ENCODE measurements at places on chromosomes 3 and 15. TPM values are rescaled to one million over a fixed set of nuclear protein-coding genes. Genes with fewer than 3 reads are reported as not detected.

DNA sequence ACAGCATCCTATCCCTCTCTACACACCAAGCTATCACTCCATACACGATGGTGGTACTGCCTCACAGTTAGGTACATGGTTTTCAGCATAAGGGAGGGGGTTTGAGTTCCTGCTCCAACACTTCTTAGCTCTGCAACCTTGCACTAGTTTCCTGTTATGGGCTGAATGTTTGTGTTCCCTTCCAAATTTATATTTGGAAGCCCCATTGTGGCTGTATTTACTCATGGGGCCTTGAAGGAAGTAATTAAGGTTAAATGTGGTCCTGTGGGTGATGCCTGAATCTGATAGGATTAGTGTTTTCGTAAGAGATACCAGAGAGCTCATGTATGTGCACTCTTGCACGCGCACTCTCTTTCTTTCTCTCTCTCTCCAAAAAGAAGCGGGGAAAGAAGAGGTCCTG lies 259.4 kb downstream of the RORA start:
- no peak for DNase-seq

Gene MESP2
- 0.56 TPM for total RNA-seq

Gene GP9
- total RNA-seq, result 0.29 TPM

Gene SNTN
- total RNA-seq, result not detected

DNA sequence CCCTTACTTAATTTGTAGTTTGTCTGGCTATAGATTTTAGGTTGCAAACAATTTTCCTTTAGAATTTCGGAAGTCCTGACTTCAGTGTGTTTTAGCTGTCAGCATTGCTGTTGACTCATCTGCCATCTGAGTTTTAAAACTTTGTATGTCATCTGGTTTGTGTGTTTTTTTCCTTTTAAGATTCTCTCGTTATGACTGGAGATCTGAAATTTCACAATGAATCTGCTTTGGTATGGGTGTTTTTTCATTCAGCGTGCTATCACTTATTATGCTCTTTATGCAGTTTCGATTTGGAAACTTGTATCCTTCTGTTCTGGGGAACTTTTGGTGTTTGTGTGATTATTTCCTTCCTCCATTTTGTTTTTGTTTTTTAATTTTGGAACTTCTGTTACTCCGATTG lies 53.7 kb upstream of the ZNF280D start:
- no peak for DNase-seq

DNA sequence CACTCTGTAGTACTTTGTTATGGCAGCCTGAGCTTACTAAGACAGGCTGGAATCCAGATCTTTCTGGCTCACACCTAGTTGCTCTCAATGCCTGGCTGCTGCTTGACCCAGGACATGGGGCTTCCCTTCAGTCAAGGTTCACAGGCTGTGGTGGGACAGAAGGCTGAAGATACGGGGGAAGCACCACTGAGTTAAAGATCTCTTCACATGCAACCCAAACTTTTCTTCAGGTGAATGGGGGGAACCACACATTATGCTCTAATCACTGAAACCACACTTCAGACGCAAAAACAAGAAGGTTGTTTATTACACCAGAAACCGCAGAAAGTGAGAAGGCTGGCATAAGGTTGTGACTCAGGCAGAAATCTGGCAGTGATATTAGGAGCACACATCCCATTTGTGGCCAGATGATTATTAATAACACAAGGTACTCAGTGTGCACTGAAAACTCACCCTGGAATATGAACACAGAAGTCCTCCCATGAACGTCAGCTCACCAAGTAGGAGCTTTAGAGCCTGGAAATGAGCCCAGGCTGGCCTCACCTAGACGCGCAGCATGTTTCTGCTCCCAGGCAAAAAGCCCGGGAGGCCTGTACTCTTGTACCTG lies 230.5 kb upstream of the CHRNA7 start:
- DNase-seq, result peak; percentile 21

Gene GOLGA8T
- 1.1 TPM for total RNA-seq

DNA sequence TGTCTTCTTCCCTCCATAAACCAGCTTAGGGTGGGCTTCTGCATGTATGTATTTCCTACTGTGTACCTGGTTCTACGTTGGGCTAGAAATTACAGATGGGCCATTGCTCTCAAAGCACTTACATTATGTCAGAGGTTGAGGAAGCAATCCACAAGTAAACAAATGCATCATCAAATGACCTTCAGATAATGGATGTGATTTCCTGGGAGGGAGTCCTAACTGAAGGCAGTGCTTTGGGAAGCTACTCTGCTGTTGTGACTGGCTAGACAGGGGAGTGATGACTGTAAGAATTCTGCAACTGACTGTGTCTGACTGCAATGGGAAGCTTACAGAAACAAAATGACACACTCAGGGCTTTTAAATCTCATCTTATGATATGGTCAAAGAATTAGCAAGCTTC lies 71.0 kb upstream of the PRR23E start:
- no peak for DNase-seq

DNA sequence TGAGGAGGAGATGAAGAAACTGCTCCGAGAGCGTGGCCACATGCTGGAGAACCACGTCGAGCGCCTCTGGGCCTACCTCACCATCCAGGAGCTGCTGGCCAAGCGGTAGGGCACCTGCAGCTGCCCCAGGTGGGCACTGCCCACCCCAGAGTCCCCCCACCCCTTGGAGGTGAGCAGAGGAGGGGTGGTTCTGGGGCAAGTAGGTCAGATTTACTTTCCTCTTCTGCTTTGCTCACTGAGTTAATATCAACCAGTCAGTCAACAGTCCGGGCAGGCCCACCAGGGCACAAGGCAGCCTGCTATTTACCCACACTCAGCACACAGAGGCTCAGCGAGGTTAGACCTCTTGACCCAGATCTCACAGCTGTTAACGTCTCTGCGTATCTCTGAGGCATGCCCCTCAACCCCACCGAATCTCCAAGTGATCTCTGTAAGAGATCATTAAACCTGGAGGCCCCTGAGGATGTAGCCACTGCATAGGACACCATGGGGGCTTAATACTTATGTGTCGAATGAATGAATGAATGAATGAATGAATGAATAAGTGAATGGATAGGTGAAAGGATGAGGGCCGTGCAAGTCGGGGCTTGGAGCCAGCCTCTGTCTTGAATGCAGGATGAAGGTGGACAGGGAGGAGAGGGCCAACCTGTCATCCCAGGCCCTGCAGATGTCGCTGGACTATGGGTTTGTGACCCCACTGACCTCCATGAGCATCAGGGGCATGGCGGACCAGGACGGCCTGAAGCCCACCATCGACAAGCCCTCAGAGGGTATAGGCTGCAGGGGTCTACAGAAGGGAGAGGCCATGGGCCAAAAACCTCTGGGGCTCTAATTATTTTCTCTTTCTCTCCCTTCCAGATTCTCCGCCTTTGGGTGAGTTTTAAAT lies 8.0 kb upstream of the ITIH3 start:
- peak; percentile 12 for DNase-seq

GRCh38 chr3:184176377-184177330 lies 2.0 kb downstream of the AP2M1 start:
- DNase-seq, result peak; percentile 86

DNA sequence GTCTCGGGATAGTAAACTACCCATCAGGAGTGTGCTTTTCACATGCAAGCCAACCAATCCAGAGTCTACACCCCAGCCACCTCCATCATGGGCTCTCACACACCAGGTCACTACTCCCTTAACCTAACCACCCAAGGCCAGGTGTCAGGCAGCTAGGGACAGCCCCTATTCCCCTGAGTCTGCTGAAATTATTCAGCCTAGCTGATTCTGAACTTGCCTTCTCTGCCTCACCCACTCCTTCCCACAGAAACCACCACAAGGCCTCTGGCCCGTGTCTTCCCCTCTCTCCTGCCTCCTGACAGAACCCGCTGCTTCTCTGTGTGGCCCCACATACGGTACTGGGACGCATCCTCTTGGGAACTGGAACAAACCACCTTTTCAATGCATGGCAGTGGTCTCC lies 82.1 kb downstream of the PCSK6 start:
- DNase-seq, result no peak

- no peak for DNase-seq
Measured at GRCh38 chr3:192039593-192039992, 578.6 kb downstream of the PYDC2 start.

GRCh38 chr3:170418422-170419398 lies at the start of gene CLDN11:
CLDN11 (plus strand) TSS chr3:170418868; CDS start chr3:170419067, 199 bp downstream.
- peak; percentile 68 for DNase-seq

DNA sequence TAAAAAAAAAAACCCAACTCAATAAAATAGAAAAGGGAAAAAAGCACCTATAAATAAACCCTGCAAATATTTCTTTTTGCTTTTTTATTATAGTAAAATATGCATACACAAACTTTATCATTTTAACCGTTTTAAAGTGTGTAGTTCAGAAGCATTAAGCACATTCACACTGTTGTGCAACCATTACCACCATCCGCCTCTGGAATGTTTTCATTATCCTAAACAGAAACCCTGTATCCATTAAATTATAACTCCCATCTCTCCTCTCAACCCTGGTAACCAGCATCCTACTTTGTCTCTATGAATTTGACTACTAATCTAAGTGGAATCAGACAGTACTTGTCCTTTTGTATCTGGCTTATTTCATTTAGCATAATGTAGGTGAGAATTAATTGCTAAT lies 15.0 kb downstream of the CDCP1 start:
- DNase-seq, result no peak

- DNase-seq, result no peak
Measured at GRCh38 chr15:71562251-71562650, 248.1 kb upstream of the NR2E3 start.

DNA sequence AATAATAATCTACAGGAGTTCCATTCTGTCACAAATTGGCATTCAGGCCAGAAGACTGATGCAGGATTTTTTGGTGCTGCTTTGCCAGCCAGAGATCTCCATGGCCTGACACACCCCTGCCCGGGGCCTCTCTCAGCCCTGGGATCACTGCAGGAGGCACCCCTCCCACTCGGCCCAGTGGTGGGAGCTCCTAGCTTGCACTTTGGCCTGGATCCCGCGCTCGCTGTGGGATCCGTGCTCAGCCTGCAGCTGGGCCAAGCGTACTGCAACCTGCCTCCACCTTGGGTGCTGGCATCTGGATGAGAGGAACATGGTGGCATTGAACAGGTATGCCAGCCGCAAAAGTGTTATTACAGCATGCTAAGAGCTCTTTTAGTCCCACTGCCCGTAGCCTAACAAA lies 656.7 kb upstream of the CCDC54 start:
- DNase-seq, result no peak

Gene PLA2G4E
- 0.16 TPM for total RNA-seq

Gene IGSF11
- total RNA-seq, result 2.2 TPM

Gene MUC20
- 1.8 TPM for total RNA-seq

DNA sequence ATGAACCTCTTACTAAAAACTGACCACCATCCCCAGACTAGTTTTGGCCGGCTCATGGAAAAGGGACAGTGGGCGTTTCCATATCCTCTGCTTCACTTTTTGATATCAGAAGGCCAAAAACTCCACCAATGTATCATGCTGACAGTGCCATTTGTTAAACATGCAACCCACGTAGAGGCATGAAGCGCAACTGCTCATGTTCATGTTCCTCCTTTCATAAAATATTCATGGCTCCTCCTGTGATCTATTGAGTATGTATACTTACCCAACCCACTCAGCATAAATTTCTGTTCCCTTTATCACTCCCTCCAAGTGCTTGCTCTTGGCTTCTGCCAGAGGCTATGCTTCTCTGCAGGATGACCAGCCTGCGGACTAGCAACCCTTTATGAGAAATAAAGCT lies 58.7 kb upstream of the TGFBR2 start:
- no peak for DNase-seq

- DNase-seq, result no peak
Measured at GRCh38 chr3:144777906-144778305, 806.3 kb downstream of the DIPK2A start.

Gene HYAL1
- 26.6 TPM for total RNA-seq

- DNase-seq, result no peak
Measured at GRCh38 chr3:112568642-112569041, 6.8 kb downstream of the SLC35A5 start.

Gene RNF111
- 16.7 TPM for total RNA-seq

Gene ZMYND10
- total RNA-seq, result 0.29 TPM

Gene CCRL2
- 2.1 TPM for total RNA-seq

- DNase-seq, result no peak
Measured at GRCh38 chr3:149603126-149604074, 54.4 kb downstream of the WWTR1 start.

- DNase-seq, result no peak
Measured at GRCh38 chr3:197305854-197306253, 7.4 kb upstream of the DLG1 start.

- no peak for DNase-seq
Measured at GRCh38 chr3:122481390-122481789, 33.3 kb downstream of the KPNA1 start.

DNA sequence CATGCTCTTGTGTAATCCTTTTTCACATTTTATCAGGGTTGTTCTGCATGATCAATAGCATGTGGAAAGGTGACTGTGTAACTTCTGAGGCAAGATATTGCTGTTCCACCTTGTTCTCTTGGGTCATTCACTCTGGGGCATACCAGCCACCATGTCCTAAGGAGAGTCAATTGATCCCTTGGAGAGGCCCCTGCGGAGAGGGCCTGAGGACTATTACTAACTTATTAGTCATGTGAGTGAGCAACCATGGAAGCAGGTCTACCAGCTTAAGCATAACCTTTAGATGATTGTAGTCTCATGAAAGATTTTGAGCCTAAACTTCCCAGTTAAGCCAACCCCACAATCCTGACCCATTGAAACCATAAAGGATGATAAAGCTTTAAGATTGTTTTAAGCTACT lies 22.0 kb upstream of the COL6A5 start:
- DNase-seq, result no peak

Gene GOLGA6D
- total RNA-seq, result not detected

DNA sequence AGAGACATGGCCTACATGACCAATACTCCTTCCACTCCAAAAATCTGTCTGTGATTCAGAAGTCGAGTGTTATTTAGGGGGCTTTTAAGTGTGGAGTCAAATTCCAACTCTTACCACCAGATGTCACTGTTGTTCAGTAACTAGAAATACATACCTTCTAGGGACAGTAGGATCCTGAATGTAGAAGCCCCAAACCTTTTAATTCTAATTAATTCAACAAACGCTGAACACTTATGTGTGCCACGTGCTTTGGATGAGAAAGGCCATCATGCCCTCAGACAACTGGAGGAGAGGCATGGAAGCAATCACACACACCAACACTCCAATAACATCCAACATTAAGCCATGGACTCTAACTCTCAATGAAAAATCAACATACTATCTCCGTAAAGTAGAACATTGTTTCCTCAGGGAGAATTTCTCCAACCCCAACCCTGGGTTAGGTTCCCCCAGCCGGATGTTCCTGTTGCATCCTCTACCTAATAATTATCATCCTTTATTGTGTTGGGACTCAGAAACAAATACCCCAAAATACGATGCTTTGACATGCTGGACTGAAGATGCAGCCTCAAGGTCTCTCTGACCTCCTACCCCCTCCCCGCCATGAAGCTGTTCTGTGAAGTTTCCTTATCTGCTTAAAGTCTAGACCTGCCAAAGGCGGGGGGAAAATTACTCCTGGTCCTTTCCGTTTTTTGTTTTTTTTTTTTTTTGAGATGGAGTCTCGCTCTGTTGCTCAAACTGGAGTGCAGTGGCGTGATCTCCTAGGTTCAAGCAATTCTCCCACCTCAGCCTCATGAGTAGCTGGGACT lies 8.0 kb upstream of the CCDC13 start:
- DNase-seq, result no peak

Data from left cardiac atrium (tissue), 4 donors.